ENCODE measurements at places on chromosomes 13 and 19.

- DNase-seq, result no peak
These were observed 71.9 kb upstream of the ZNF724 start for GRCh38 chr19:23321953-23322549.

DNA sequence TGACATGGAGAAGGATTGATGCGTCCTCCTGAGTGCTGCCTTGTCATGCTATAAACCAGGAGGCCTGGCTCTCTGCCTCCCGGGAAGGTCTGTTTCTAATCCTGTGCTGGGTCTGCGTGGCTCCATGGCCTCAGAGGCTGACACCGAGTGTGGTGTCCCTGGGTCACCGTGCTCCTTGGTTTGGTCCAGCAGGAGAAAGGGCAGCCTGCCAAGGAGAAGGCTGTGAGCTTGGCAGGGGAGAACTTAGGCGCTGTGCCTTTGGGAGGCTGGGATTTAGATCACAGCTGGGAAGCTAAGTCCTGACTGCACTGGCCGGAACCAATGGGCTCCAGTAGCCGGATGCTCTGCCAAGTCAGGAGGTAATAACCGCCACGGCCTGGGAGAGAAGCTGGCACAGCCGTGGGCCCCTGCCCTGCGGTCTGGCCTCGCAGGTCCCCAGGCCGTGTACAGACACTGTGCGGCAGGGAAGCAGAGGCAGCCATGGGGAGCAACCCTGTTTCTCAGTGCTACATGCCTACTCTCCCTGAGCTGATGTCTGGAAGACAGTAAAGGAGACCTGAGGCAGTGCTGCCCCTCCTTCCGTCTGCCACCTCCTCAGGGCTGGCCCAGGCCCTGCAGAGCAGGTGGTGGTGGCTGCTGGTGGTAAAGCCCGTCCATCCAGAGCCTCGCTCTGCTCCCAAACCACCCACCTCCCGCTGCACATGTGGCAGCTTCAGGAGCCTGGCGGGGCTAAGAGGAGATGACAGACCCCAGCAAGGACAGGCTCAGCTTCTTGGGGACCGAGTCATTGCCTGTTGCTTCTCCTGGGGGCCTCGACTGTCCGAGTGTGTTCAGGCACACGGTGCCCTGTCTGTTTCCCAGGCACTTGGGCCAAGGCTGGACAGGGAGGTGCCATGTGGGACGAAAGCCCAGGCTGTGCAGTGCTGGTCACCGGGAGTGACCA, 44.9 kb downstream of the C13orf46 start:
- peak; percentile 87 for DNase-seq

GRCh38 chr19:18507021-18507726, 14.7 kb downstream of the ELL start:
- DNase-seq, result no peak

GRCh38 chr13:35768551-35768950, 292.1 kb upstream of the MAB21L1 start:
- DNase-seq, result no peak

DNA sequence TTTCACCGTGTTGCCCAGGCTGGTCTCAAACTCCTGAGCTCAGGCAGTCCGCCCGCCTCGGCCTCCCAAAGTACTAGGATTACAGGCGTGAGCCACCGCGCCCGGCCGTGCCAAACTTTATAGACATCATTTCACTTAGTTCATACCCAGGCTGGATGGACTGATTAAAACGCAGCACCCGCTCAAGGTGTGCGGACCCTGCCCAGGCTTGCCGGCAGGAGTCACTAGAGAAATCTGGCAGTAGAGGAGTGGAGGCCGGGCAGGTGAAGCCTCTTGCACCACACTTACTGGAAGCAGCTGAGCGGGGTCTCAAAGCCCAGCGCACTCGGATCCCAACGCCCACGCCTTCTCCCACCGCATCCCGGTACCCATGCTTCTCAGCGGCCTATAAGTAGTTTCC, 11.4 kb downstream of the PTGIR start:
- DNase-seq, result no peak

DNA sequence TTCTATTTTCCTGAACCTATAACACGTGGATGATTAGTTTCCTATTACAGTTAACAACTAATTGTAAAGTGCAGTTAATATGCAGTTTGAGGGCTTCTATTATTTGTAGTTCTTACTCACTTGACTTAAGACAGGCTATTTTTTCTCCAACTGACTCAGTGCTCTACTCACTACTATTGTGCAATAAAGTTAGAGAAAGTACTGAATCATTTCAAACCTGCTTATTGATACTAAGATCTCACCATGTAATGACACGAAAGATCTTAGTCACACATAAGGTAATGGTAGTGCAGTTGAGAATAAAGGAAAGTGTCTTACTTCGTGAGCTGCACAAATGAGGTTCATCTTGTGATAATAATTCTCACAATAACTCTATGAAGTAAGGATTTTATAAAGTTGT, 22.8 kb upstream of the ITM2B start:
- DNase-seq, result no peak

- DNase-seq, result no peak
These were observed 277.1 kb downstream of the IRS2 start for GRCh38 chr13:109509154-109509900.

DNA sequence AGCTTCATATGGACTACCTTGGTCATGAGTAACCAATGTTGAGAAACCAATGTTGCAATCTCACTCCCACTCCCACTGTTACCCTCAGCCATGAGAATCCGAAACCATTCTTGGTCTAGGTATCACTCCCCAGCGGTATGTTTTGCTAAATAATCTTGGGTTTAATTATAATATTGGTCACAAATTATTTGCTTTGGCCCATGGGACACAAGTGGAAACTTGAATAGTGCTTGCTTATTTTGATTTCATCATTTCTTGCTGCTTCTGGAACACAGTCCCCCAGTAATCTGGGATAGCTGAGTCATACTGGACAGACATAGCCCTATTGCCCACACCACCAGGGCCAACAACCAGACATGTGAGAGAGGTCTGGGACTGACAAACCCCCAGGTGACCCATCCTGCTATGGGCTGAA, 171.6 kb upstream of the IPO5 start:
- DNase-seq, result no peak

DNA sequence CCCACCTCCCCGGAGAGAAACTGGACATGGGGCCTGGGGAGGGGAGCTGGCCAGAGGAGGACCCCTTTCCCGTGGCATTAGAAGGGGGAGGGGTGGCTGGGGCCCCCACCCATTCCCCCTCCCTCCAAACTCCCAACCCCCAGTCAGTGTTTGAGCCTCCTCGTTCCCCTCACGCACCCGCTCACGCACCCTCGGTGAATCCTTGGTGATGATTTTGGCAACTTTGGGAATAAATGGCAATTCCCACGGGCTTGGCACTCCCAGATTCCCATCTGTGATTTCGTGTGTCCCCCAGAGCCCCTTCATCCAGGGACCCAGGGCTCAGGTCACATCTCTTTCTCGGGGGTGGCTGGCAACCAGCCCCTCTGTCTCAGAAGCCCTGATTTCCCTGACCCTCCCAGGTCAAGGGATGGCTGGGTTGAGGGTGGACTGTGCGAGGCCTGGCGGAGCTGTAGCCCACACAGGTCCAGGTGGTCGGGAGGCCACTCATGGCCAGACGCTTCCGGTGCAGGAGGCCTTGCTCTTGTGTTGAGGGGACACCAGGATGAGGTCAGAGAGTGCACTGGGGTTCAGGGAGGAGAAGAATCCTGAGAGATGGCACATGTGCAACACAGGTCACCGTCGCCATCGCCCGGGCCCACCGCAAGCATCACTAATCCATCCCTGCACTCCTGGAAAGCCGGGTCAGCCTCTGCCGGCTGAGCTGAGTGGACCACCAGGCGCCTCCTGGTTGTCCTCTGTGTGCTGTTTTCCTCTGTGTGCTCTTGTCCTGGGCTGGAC, 20.7 kb downstream of the EPN1 start:
- DNase-seq, result no peak

- no peak for DNase-seq
These were observed 51.4 kb upstream of the PSG8 start for GRCh38 chr19:42816894-42817293.

- DNase-seq, result no peak
These were observed 114.0 kb upstream of the C1QTNF9B start for GRCh38 chr13:24011266-24011665.

DNA sequence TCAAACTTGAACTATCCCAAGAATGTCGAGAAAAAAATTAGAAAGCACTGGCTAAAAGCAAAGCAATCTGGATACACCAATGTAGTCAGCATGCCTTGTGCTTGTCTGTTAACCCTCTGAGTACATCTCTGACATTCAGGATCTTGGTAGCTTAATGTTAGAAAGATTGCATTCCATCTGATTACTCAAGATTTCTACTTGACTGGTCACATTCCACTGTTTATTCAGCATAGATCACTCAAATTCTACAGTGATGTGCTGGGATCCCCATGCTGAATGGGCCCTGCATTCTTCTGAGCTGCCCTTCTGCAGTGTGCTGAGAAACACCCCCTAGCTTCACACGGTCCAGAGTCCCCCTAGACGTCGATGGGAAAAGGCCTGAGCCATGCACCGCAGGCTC, 295.4 kb upstream of the MAB21L1 start:
- peak; percentile 38 for DNase-seq

Measured in lung (tissue), 17 donors.